ENCODE measurements at places on chromosomes 2 and 18.

GRCh38 chr2:127605691-127606263 lies 40.2 kb upstream of the GPR17 start:
- DNase-seq: no peak

DNA sequence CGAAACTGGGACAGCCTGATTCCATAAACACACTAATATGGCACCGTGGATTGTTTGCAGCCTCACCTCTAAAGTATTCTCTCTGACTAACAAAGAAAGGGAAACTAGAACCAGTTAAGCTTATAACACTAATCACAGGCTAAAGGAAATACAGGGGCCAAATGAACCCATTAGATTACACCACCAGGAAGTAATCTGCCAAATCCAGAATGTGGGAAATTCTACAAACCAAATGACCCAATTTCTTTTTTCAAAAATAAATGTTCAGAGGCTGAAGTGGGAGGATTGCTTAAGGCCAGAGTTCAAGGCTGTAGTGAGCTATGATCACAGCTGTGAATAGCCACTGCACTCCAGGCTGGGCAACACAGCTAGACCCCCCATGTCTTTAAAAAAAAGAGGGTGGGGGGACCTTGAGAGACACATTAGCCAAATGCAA lies 1.5 kb upstream of the MPPE1 start:
- peak; percentile 48 for DNase-seq

- no peak for DNase-seq
Measured at GRCh38 chr2:128591022-128591860, 272.6 kb upstream of the HS6ST1 start.

- DNase-seq: no peak
Measured at GRCh38 chr2:131488306-131489205, 3.6 kb downstream of the MZT2A start.

DNA sequence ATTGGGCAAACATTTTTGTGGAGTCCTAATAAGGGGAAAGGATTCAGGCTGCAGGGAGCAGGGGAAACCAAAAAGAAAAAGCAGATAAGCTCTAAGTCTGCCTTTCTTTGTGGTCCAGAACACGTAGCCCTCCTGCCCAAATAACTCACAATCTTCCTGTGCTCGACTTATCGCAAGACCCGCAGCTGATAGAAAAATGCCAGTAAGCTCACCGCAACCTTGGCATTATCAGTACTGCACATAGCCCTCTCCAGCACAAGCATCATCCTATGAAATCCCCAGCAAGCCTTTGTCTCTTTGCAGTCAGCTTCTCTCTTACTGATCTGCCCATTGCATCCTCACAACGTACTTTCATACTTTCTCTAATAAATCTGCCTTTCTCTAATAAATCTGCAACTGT lies 202.4 kb upstream of the HNRNPA3 start:
- DNase-seq: no peak

DNA sequence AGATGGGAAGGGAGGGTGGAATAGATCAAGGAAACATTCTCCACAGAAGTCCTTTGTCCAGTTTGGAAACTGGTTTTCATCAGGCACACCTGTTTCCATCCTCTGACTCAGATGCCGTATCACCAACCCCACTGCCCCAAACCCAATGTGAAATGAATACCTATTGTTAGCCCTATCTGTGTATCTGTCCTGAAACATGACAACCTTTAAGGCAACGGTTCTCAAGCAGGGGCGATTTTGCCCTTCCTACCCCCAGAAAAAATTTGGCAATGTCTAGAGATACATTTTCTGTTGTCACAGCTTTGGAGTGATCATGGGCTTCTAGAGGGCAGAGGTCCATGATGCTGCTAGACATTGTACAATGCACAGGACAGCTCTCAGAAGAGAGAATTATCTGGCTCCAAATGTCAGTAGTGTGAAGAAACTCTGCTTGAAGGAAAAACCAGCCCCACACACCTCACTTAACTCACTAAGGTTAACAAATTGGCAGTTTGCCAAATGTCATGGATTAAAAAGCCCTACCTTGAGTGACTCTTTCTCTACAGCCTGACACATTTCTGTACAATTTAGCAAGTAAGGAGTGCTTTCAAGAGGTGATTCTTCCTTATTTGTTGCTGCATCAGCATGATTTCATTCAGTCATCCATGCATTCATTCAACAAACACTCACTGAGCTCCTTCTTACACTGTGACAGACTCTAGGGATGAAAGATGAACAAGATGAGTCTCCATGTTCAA lies 3.4 kb downstream of the SCTR start:
- DNase-seq: no peak

DNA sequence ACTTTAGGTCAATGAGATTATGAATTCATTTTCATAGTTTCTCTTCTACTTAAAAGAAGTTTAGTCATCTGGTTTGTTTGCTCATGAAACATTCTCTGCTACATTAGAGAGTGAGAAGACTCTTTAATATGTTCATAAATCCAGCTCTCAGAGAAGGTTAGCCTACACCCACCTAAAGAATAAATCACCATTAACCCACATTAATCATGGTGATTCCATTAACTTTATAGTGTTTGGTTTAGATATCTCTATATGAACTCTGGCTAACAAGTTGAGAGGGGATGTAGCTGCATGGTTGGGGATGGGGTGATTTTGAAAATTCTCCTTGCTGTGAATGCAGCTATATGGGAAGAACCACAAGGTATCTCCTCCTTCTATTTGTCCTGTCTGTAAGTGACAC lies 10.7 kb downstream of the TFPI start:
- no peak for DNase-seq

GRCh38 chr2:238369591-238370040 lies 49.3 kb downstream of the TRAF3IP1 start:
- DNase-seq: peak; percentile 49

GRCh38 chr2:37576831-37577230 lies 94.6 kb downstream of the CDC42EP3 start:
- peak; percentile 43 for DNase-seq

GRCh38 chr2:181152226-181152625 lies 171.8 kb downstream of the UBE2E3 start:
- DNase-seq: peak; percentile 10

DNA sequence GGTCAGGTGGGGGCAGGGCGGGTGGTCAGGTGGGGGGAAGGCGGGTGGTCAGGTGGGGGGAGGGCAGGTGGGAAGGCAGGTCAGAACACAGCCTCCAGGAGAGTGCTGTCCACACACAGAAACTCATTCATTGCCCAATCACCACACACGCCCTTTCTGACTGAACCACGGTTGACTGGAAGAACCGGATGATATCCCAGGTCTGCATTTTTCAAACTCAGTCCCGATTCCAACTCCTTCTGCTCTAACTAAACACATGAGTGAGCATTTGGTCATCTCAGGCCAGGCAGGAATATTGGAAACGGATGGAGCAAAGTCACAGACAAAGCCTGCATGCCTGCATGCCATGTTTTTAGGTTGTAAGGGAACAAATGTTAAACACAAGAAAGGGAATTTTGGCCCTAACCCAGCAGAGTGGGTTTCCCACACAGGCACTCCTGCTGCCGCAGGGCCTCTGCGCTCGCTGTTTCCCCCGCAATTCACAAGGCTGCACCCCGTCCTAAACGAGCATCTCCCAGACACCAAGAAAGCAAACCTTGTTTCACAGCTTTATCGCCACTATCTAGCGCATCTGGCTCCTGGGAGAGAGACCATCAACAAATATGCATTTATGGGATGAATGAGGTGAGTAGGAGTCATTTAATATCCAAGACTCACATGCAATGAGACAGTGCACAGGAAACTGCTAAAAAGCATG lies 100.1 kb downstream of the ZNF516 start:
- peak; percentile 53 for DNase-seq

DNA sequence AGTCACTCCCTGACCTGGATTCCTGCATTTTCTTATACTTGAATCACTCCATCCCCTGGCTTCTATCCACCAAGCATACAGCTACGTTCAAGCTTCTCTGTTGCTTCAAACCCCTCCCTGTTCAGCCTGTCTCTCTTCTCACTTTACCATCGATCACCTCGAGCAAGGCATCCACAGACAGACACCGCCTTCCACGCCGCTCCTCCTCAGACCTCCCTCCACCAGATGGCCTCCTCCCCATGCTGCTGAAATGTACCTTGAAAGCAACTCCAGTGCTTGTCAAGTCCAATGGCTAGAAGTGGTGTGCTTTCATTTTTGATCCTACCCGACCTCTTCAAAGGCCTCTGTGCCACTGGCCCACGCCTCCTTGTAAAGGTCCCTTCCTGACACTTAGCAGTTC lies 131.3 kb upstream of the ACAA2 start:
- DNase-seq: no peak

DNA sequence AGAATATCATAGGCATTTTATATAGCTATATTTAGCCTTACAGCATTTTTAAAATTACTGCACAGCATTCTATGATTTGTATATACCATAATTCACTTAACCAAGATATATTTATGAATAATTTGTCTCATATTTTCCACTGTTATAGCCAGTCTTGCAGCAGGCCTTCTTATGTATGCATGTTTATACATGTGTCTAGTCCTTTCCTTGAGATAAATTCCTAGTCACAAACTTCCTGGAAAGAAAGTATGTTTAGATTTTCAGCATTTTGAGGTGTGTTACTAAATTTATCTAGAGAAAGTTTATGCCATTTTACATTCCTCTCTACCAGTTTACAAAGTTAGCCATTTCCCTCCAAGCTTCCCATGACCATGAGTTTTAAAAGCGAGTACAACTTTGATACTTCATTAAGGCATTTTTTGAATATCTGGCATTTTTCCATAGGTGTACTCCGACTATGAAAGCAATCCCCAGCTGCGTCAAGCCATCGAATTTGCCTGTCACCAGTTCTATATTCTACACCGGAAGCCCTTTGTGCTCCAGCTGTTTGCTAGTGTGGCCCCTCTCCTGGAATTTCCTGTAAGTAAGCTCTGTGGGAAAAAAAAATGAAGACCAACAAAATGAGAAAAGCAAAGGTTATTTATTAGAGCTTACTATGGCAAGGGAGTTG lies 59.4 kb upstream of the RPE start:
- DNase-seq: no peak

DNA sequence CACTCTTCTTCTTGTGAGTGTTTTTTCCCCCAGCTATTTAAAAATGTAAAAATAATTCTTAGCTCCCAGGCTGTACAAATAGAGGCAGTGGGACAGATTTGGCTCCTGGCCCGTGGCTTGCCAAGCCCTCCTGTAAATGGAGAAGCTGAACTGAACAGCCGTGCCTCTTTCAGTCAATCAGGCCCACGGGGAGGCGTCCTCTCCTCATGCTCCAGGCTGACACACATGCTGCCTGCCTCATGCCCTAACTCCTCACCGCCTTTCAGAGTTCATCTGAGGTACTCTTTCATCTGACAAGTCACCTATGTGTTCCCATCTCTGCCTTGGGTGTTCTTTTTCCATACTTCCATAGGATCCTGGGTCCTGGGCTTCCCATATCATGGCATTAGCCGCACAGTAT lies 58.9 kb downstream of the BMP10 start:
- DNase-seq: no peak

DNA sequence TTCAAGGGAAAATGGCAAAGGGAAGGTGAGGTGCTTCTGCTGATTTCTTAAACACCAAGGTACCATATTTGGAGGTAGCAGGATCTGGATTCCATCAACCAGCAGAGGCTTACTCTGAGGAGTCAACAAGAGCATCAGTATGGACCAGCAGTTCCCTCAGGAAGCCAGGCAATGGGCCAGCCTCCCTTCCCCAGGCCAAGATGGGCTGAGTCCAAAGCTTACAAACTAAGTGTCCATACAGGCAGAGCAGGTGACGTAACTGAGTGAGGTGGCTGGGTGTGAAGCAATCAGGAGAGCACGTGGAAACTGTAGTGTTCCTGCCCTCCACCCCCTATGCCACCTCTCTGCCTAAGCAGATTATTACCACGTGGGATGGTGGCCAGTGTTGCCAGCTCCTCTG lies 134.2 kb upstream of the HNRNPA3 start:
- DNase-seq: peak; percentile 5

DNA sequence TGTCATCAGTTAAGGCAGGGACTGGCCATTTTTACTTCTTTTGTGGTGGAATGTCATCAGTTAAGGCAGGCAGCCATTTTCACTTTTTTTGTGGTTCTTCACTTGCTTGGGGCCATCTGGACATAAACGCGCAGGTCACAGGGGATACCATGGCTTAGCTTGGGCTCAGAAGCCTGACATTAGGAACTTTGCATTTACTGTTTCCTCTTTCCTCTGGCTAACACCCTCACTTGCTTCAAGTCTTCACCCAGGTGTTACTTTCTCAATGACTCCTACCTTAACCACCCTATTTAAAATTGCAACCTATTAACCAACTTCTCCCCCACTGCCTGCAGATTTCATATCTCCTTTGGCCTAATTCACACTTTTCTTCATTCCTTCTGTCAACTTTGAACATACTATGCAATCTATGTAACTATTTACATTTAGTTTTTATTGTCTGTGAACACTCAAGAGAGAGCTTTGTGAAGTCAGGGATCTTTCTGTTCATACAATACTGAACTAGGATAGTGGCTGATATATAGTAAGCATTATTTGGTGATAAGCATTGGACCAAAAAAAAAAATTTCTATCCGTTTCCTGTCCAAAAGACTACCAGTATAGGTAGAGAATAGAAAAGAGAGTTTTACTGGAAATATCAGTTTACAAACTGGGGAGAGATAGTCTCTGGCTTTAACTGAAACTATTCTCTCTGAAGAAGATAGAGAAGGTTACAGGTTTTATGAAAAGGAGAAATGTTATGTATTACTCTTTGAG lies 600.1 kb upstream of the ZNF804A start:
- no peak for DNase-seq

DNA sequence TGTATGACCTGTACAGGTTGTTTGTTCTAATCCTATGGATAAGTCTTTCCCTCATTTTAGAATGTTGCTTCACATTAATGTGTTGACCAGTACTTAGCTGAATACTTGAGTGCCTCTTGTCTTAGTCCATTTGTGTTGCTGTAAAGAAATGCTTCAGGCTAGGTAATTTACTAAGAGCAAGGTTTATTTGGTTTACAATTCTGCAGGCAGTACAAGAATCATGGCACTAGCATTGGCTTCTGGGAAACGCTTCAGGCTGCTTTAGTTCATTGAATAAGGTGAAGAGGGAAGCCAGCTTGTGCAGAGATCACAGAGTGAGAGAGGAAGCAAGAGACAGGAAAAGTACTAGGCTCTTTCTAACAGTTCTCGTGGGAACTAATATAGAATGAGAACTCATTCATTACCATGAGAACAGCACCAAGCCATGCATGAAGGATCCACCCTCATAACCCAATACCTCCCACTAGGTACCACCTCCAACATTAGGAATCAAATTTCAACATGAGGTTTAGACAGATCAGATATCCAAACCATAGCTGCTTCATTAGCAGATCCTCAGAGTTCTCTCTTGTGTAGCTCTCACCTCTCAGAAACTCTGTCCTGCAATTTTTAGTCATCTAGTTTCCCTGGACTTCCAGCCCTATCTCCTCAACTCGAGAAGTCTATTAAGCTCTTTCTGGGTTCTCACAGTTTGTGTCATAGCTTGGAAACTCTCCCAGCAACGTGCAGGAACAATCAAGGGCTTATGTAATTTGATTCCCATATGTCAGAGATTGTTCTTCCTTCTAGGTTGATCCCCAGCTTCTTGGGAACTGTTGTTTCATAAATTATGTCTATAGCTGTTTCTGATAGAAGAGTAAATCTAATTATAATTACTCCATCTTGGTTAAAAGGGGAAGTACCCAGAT lies 2082.3 kb upstream of the CELF4 start:
- DNase-seq: peak; percentile 25
